ENCODE measurements at places on chromosomes 5 and 9.

DNA sequence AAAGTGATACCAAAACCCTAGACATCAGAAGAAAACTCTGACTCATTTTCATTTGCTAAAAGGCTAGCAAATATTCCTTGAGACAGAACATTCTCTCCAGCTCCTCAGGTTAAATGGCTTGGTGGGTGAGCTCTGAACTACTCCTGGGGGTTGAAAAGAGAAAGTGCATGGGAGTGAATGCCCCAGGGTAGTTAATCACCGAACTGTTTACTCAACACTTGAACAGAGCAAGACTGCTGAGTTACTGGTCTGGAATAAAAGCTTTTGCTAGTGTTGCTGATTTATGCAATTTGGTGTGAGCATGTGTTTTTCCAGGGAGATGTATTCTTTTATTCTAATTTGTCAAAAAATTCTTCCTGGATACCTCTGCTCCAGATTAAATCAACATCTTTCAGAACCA is 88.3 kb upstream of the PRDM9 start:
- no peak for DNase-seq

DNA sequence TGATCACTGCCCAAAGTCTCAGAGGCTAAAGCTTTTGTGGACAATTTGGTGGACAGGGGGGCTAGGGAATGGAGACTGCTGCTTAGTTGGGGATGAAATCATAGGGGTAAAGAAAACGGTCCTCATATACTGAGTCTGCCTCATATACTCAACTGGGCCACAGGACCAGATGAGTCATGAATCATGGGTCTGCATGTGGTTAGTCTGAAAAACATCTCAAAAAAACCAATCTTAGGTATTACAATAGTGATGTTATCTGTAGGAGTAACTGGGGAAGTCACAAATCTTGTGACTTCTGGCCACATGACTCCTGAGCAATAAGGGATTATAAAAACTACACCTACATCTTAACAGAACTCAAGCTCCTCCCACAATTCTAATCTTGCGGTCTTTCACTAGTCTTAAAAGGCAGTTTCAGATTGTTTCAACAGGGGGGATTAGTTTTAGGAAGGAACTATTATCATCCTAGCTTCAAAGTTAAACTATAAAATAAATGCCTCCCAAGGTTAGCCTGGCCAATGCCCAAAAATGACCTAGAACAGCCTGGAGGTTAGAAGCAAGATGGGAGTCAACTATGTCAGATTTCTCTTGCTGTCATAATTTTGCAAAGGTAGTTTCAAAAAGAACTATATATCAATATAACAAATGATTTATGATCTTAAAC is 17.5 kb downstream of the TMEM161B start:
- DNase-seq, result no peak

DNA sequence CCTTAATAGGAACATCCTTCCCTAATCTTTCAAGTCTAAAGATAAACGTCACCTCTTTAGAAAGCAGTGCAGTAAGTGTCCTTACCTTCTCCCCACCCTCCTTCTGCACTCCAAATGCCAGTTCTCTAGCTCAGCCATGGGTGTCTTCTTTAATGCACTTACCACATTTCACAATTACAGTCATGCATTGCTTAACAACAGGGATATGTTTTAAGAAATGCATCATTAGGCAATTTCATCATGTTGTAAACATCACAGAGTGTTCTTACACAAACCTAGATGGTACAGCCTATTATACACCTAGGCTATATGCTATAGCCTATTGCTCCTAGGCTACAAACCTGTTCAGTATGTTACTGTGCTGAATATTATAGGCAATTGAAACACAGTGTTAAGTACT is 91.2 kb downstream of the RFX3 start:
- no peak for DNase-seq

GRCh38 chr5:178411083-178411482 is 178.5 kb upstream of the PHYKPL start:
- DNase-seq, result no peak

DNA sequence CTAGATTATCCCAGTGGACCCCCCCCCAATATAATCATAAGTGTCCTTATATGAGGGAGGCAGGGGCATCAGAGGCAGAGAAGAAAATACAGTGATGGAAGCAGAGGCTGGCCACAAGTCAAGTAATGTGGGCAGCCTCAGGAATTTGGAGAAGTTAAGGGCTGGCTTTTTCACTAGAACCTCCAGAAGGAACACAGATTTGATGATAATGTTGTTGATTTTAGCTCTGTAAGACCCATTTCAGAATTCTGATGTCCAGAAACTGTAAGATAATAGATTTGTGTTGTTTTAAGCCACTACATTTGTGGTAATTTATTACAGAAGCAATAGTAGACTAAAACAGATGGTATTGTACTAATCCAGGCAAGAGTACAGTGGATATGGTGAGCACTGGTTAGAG is 36.3 kb upstream of the LRRTM2 start:
- DNase-seq, result no peak

- no peak for DNase-seq
Measured at GRCh38 chr5:164747371-164747770, 1242.0 kb downstream of the MAT2B start.

DNA sequence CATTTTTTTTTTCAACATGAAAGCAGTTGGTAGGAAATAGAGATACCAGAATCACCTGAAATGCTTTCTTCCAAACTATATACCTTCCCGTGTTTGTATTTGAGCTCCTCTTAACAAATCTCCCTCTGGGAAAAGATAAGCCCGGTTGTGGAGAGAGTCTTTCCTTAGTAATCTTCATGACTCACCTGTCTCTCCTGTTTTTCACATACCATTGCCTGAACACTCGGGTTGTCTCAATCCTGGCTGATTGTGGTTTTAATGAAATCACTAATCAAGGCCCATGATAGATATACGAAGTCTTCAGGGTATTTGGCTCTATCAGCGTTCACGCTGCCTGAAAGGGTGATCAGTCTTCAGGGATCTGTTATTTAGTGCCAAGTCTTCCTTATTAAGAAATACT is 136.7 kb downstream of the MAN2A1 start:
- DNase-seq, result no peak

DNA sequence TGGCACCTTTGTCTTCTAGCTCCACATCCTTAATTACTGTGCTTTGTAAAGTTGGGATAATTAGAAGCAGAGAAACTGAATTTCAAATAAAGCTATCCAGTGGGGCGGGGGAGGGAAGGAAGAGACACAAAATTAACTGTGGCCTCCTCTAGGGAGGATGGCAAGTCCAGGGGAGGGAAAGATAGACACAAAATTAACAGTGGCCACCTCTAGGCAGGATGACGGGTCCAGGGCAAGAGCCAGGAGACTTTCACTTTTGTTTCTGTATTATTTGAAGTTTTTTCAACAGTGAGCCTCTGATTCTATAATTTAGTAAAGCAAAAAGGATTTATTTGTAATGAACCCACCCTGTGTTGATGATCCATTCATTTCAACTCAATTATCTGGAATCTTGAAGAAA is 335.9 kb downstream of the MSX2 start:
- DNase-seq, result no peak

DNA sequence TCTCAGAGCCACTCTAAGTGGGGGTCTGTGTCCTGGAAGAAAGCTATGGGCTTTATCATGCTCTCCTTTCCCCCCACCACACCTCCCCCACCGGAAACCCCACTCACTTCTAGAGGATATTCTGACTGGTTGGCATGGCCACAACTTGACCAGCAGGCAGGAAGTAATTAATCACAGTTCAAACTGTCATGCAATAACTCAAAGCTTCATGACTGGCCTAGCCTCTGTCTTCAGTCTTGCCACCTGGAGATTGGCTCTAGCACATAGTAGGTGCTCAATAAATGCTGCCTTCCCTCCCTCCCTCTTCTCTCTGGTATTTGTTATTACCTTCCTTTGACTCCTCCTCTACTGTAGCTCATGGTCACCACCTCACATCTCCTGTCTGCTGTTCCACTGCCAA is 124.7 kb downstream of the GABBR2 start:
- DNase-seq, result no peak

DNA sequence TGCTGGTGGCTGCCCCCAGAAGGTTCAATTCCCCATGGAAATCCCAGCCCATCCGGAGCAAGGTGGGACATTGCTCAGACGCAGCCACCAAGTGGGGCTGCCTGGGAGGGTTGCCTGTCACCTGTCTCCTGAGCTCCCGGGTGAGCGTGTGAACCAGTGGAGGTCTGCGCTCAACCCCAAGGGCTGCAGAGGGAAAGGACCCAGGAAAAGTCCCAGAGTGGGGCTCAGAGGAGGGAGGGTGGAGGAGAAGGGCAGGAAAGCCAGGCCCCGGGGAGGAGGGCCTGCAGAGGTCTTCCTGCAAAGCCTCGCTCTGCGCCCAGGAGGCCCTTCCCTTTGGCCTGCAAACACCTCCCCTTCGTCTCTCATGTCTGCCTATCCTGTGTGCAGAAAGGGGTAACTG is 119.5 kb upstream of the SARDH start:
- no peak for DNase-seq

- no peak for DNase-seq
Measured at GRCh38 chr9:13675638-13676000, 396.1 kb upstream of the MPDZ start.

DNA sequence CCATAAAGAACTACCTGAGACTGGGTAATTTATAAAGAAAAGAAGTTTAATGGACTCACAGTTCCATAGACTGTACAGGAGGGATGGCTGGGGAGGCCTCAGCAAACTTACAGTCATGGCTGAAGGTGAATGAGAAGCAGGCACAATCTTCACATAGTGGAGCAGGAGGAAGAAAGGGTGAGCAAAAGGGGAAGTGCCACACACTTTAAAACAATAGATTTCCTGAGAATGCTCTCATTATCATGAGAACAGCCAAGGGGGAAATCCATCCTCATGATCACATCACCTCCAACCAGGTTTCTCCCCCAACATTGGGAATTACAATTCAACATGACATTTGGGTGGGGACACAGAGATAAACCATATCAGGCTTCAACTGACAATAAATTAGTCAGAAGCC is 664.9 kb downstream of the TAF11L14 start:
- DNase-seq, result no peak

Measured in DMS79 treated with DMSO at 0.1 percent for 48 hours (cell line).